ENCODE measurements at places on chromosomes 5 and 9. TPM values are rescaled to one million over a fixed set of nuclear protein-coding genes. Genes with fewer than 3 reads are reported as not detected.

GRCh38 chr9:69925452-69925851 lies 104.8 kb downstream of the CFAP95 start:
- DNase-seq = no peak

DNA sequence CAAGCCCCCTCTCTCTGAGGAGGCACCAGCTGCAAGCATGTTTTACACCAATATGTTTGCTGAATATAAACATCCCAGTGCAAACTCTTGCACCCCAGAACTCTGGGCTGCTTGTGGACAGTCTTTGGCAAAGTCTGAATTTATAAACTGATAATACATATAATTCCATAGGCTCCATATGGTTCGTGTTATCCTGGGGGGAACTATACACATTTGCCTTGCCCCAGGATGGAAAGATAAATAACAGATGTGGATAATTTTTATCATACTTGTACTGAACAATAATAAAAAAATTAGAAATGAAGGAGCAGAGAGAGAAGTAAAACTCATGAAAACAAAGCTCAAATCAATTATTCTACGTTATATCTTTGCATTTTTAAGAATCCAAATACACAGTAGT lies 50.6 kb upstream of the GAS1 start:
- DNase-seq = no peak

- DNase-seq = no peak
Measured at GRCh38 chr9:73684601-73685000, 532.9 kb downstream of the ANXA1 start.

- DNase-seq = no peak
Measured at GRCh38 chr9:121424024-121424432, 54.0 kb upstream of the STOM start.

GRCh38 chr5:45622365-45622764 lies 73.8 kb downstream of the HCN1 start:
- no peak for DNase-seq

DNA sequence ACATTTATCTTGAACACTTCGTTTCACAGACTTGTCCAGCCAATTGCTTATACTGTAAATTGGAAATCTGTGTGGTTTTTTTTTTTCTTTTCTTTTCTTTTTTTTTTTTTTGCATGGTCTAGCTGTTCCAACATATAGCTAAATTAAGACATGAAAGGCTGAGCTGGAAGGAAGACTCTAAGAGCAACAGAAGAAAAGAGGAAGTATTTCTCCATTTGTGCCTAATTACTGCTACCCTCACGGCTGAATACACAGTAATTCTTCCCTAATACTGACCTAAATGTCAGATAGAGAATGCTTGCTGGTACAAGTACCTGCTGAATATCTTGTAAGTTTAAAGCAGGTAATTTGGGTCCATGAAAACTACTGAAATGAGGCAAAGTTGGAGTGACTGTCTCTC lies 11.0 kb upstream of the HAPLN1 start:
- no peak for DNase-seq

SEMA6A gene
- not detected for total RNA-seq

DNA sequence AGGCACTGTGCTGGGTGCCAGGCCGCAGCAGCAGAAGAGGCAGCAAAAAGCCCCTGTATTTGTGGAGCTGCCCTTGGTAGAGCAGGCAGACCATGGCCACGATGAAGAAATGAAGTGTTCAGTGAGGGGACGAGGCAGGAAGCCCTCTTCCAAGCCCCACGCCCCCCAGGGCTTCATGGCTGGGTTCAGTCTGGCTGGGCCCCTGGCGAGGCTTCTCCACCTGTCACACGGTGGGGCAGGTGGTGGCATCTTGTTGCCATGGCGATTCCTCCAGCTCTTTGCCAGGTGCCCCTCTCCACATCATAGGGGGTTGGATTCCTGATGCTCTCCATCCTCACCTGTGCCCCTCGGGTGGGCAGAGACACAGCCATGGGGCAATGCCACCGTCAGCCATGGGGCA lies 21.5 kb downstream of the ADGRD2 start:
- no peak for DNase-seq

DNA sequence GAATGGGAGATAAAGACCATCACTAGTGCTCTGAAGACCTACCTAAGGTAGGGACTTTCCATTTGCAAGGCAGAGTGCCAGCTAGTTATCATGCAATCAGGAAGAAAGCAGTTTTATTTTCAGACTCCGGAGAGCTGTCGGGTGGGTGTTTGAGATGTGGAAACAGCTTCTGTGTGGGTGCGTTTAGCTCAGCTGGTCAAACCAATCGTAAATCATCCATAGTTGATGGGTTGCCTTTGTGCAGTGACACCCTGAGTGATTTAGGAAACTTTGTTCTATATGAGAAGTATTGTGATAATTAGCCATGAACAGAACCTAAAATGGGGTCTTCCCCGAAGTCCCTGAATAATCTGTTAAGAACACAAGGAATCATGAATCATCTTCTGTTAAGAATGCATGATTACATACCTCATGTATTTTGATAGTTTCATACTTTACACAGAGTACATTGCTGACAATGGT lies 284.3 kb downstream of the ARHGAP26 start:
- DNase-seq = peak; percentile 54

- DNase-seq = no peak
Measured at GRCh38 chr5:50325237-50325832, 115.8 kb downstream of the EMB start.

DNA sequence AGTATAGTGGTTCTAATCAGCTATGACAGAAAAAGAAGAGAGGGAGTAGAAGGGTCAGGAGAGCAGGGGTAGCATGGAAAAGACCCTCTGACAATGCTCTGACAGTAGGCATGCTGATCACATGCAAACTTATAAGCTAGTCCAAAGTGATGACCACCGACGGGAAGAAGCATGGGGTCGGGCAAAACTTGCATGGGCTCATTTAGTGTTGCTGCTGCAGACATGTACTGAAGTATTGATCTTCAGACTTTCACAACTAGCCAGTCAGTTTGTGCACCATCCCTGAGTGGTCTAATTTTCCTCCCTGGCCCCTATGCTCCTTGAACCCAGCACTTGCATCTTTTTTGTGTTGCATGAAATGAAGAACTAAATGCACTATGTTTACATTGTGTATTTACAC lies 225.4 kb downstream of the SYK start:
- no peak for DNase-seq

GRCh38 chr5:38615042-38615441 lies 58.6 kb upstream of the LIFR start:
- DNase-seq = no peak

TLE1 gene
- total RNA-seq = 44.5 TPM

- no peak for DNase-seq
Measured at GRCh38 chr9:18331808-18332209, 142.1 kb upstream of the ADAMTSL1 start.

All from natural killer cell (primary cell).